ENCODE measurements at places on chromosomes 1 and 21. TPM values are rescaled to one million over a fixed set of nuclear protein-coding genes. Genes with fewer than 3 reads are reported as not detected.

Gene CSMD2
- total RNA-seq, result not detected

DNA sequence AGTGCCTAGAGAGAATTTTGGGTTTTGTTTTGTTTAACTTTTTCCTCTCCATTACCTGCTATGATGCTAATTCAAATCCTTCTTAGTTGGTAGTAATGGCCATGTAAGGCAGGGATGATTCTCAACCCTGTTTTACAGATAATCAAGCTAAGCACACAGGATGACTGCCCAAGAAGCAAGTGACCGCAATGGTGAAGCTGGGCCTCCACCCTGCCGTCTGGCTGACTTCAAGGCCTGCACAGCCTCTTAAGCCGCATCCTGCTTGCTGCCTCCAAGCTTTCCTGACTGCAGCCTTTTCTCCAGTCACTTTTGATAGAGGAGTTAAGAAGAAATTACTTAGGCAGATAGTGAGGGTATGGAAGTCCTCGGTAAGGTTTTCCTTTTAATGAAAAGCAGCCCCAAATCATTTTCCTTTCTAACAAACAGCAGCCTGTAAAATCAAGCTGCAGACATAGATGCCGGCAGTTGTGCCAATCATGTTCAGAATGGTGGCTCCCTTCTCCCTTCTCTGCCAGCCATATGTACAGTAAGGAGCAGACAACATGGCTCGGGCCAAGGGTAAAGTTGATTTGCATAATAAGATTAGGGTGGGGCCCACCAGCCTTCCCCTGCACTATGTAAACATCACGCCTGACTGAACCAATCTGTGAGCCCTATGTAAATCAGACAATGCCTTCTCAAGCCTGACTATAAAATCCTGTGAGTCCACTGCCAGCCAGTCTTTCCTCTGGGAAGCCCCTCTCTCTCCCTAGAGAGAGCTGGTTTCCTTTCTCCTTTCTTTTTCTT lies 8.8 kb upstream of the CTBS start:
- no peak for DNase-seq

Gene VWA1
- not detected for total RNA-seq

Gene PDE9A
- 13.2 TPM for total RNA-seq

DNA sequence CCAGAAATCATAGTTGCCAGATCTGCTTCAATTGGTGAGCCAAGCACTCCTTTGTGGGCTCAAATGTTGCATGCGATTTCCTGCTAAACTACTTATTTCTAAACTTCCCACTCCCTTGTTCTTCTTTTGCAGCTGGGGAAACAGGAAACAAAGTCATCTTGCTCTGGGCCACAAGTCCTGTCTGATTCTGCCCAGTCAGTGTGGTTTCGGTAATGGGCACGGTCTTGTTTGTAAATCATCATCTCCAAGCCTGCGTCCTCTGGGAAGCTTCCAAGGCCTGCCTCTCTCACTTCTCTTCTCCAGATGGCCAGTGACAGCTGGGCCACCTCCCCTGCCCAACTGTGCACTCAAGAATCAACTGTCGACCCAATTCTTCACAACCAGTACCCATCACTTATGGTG lies 4.4 kb downstream of the S100A8 start:
- DNase-seq, result peak; percentile 56

Gene SDE2
- 48.2 TPM for total RNA-seq

- DNase-seq, result no peak
Measured at GRCh38 chr1:18316764-18317163, 164.0 kb upstream of the KLHDC7A start.

GRCh38 chr1:61358770-61359455 lies 276.6 kb downstream of the NFIA start:
- no peak for DNase-seq

DNA sequence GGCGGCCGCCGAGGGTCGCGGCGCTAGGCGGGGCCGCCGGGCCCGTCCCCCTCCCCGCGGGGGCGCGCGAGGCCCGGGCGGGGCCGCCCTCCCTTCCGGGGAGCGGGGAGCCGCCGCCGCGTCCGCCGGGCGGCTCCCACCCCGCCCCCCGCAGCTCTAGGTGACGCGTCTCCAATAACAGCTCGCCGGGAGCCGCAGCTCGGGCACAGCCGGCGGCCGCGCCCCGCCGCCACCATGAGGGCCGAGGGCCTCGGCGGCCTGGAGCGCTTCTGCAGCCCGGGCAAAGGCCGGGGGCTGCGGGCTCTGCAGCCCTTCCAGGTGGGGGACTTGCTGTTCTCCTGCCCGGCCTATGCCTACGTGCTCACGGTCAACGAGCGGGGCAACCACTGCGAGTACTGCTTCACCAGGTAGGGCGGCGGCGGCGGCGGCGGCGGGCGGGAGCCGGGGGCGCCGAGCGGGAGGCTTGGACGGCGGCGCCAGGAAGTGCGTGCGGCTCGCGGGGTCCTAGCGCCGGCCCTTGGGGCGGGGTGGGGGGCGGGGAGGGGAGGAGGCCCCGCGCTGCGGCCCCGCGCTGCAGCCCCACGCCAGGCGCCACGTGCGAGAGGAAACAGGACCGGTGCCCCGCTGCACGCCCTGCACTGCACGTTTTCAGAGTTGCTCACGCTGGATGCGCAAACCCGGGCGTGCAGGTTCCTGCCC lies at the start of gene SMYD2:
TSS of gene SMYD2 (plus strand) at position 139 of the 699 bp plus-strand sequence. CDS start at position 235, 96 bp downstream.
- peak; percentile 78 for DNase-seq

GRCh38 chr21:34243562-34243961 lies 120.2 kb upstream of the KCNE2 start:
- DNase-seq, result no peak

- DNase-seq, result no peak
Measured at GRCh38 chr1:79501153-79501552, 494.6 kb upstream of the ADGRL4 start.

Gene DMRTA2
- total RNA-seq, result not detected

GRCh38 chr1:115652236-115652788 lies 10.5 kb downstream of the VANGL1 start:
- DNase-seq, result no peak

Gene IVNS1ABP
- total RNA-seq, result 254 TPM

GRCh38 chr1:21912038-21912758 lies 24.9 kb downstream of the HSPG2 start:
- DNase-seq, result no peak

GRCh38 chr1:115428676-115429075 lies 90.6 kb upstream of the NGF start:
- DNase-seq, result no peak

GRCh38 chr1:153094426-153094825 lies at the start of gene SPRR2E:
Gene SPRR2E, minus strand, starts transcription at chr1:153094526. Its CDS starts 775 bp downstream, at chr1:153093751.
- DNase-seq, result no peak

Gene LRRIQ3
- total RNA-seq, result 0.25 TPM

DNA sequence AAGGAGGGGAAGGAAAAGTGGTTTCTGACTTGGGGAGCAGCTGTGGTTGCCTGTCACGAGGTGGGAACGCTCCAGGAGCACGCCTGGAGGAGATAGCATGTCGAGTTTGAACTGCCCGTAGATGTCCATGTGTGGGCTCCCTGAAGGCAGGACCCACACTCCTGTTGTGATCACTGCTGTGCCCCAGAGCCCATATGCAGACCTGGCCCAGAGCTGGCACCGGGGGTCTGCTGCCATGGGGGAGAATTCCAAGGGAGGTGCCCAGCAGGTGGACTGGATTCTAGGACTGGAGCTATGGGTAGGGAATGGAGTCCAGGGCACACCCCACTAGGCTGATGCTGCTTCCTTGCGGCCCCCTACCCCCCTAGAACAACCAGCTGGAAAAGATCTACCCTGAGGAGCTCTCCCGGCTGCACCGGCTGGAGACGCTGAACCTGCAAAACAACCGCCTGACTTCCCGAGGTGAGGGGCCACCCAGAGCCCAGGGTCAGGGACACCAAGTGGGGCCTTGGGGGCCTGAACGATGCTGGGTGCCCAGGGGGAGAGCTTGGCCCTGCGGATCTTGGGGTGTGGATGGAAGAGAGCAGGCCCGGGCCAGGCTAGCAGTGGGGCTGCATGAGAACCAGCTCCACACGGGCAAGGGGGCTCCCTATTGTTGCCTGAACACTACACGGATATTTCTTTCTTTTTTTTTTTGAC lies 9.3 kb downstream of the PODN start:
- no peak for DNase-seq

DNA sequence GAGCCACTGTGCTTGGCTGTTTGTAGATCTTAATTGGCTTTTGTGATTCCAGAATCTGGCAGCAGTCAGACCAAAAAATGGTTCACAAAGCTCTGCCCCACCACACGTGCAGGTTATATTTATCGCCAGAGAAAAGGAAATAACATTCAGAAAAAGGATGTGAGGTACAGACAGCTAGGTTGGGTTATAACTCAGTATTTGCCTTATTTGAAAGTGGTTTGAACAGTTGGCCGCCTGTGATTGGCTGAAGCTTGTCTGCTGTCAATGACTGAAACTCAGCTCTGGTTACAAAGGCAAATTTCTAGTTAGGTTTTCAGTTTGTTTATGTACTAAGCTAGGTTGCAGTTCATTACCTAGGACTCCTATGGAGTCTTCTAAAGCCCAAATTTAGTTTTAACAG lies 9.6 kb downstream of the SH3BGR start:
- DNase-seq, result no peak

Gene NEXN
- total RNA-seq, result not detected

Gene AMIGO1
- 16.9 TPM for total RNA-seq

DNA sequence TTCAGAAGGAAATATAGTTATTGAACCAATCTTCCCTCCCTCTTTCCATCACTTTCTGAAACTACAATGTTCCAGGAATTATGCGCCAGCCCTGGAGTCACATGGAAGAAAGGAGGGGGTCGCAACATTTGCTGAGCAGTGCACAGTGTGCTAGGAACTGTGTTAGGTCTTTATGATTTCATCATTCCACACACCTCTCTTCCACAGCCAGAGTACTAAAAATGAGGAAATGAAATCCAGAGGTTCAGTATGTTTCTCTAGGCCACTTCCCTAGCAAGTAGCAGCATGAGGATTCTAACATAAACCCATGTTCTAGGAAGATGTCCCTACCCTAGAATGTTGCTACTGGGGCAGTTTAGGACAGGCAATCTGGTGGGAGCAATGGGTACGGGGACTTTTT lies 158.1 kb downstream of the SLC45A1 start:
- DNase-seq, result no peak

DNA sequence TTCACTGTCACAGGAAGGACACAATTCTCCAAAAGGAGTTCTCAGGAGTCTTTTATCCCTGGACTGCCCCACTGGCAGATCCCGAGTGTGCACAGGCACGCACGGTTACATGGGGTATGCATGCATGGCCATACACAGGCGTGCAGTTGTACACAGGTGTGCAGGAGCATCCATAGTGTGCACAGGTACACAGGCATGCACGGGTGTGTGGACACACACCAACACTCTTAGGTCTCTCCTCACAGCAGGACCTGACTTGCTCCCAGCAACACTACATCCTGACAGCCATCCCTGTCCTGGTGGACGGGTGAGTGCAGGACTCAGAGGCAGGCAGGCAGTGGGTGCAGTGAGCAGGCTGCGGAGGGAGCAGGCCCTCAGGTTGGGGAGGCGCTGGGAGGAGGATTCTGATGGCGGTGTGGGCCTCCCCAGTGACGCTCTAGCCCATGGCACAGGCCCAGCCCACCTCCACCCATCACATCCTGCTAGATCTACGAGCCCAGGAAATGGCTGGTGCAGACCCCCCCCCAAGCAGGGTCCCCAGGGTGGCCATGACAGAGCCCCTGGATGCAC lies 28.4 kb downstream of the SLC19A1 start:
- no peak for DNase-seq

- no peak for DNase-seq
Measured at GRCh38 chr1:12437629-12438028, 180.4 kb downstream of the DHRS3 start.

Gene TMCO2
- total RNA-seq, result not detected

- no peak for DNase-seq
Measured at GRCh38 chr1:96464066-96464465, 257.5 kb upstream of the PTBP2 start.

- no peak for DNase-seq
Measured at GRCh38 chr1:40311692-40312091, 5.4 kb downstream of the COL9A2 start.

Gene S100A14
- not detected for total RNA-seq

GRCh38 chr1:71743862-71744261 lies 538.5 kb downstream of the NEGR1 start:
- no peak for DNase-seq

DNA sequence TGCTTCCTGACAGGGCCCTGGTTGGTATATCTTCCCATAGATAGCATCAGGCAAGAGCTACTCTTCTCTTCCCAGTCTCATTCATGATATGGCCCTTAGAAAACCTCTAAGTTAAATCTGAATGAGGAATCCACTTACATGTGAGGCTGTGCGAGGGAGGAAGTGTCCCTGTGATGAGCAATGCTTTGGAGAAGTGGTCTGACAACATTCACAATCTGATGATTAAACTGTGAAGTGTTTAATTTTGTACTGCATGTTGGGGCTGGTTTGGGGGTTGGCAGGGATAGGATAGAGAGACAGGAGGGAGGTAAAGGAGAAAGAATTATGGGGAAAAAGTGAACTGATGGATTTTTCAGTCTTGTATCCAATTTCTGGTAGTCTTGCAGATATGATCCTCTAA lies 421.2 kb upstream of the DAB1 start:
- no peak for DNase-seq

Gene PRKAA2
- not detected for total RNA-seq

Gene ESPN
- 3.9 TPM for total RNA-seq

DNA sequence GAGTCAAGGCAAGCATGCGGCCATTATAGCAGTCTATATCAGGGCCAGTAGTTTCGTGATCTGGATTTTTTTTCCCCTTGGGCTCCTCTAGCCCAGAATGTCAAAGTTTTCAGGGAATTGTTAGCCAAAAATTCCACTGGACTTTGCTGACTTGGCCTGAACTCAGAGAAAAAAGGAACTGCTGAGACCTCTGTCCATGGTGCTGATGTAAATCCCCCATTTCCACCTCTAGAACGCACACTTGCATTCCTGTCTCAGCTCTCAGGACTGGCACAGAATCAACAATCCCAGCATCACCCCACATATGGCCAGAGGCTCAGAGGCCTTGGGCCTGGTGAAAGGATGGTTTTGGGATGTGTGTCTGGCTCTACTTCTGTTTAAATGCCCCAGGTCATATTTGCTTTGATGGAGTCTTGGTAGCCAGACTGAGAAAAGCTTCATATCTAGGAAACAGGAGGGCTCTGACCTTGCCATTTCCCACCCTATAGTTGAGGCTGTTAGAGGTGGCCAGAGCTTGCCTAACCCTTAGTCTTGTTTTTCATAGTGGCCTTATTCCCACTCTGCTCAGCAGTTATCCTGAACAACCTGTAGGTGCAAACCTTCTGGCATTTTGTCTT lies 16.9 kb upstream of the EFCAB14 start:
- DNase-seq, result peak; percentile 64

Gene PLA2G5
- not detected for total RNA-seq

GRCh38 chr1:86692641-86693040 lies 11.7 kb upstream of the SH3GLB1 start:
- DNase-seq, result no peak

Gene F11R
- 15.2 TPM for total RNA-seq

Gene FAM151A
- total RNA-seq, result not detected

DNA sequence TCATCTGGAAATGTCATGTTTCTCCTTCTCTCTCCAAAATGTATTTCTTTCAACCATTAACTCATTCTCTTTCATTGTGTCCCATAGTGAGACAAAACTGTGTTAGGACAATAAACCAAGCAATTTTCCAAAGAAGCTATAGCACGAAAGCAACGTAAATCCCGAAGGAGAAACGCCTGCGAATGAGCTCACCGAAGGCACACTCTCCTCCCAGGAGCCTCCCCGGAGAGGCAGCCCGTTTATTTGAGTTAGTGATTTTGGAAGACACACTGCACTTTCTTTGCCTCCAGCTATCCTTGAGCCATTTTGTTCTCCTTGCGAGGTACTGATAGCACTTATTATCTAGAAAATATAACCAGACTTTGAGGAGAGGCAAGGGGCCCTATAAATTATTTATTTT lies 41.2 kb downstream of the RSPH1 start:
- no peak for DNase-seq

Gene OSCP1
- 0.82 TPM for total RNA-seq

- DNase-seq, result no peak
Measured at GRCh38 chr1:234503193-234504050, 24.4 kb upstream of the TARBP1 start.

Data from CD4-positive, alpha-beta T cell (primary cell).